Islet precursor cell (in vitro differentiated cells): ENCODE measurements at places on chromosomes 4 and X.
A peak's percentile ranks its signal among the peaks of the same experiment; 100 is the strongest.

DNA sequence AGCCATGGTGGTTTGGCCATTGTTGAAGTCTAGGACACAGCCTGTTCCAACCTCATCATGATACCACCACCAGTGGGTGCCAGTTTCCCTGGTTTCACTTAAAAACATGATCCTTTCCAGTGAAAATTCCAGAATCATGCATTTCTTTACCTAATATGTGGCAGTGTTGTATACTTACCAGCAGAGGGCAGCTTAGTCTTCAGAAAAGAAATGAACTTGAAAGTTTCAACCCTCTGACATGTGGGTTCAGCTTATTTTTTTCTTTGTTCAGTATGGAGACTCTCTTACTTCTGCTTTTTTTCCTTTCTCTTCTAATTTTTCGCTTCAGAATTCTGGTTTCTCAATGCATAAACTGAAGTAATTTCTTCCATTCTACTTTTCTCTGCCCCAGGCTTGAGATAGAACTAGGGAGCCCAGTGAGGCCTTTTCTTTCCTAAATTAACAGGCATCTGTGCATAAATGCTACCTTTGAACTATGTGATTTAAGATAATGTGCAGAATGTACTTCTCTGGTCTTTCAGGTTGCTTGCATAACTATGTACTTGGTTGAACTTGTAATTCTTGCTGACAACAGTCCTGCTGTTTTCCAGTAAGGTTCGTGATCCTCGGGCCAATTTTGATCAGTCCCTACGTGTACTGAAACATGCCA, 10.7 kb downstream of the LIAS start:
- peak; percentile 80 for DNase-seq

DNA sequence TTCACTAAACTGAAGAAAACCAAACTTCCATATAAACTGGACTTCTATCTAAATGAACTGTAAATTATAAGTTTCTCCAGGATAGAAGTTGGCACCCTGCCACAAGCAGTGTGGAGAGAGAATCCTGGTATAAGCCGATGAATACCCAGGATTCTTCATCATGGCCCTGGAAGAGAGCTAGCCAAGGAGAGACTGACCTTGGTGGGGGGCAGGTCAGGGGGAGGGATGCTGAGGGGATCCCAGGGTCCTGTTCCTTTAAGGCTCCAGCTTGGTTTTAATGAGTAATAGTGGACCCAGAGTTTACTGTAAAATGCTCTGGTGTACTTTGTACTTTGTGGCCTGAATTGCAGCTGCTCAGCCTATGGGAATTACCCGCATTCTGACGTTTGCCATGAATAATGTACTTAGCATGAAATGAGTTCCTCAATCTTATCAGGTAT, 16.9 kb downstream of the RASSF6 start:
- no peak for DNase-seq

GRCh38 chr4:54902271-54902670, 223.1 kb downstream of the KDR start:
- no peak for DNase-seq

- no peak for DNase-seq
Measured at GRCh38 chrX:123807835-123808416, 51.9 kb upstream of the XIAP start.

DNA sequence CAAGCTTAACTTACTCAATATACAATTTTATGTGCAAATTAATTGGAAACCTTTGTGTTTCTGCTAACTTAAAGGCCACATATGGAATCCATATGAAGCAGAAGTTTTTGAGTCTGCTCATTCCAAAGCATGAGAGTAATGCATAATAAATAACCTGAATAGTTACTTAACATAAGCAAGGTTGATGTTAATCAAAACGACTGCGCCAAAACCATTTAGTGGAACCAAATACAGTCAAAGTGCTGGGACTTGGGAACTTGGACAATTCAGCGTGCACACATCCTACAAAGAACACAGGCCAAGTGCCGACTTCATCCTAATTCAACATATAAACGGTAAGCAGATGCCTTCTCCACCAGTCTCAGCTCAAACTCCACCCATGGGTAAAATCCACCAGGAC, 17.0 kb downstream of the TSPAN5 start:
- no peak for DNase-seq

- peak; percentile 67 for DNase-seq
Measured at GRCh38 chrX:12901486-12901885, 4.9 kb upstream of the TLR8 start.

GRCh38 chr4:90584051-90584450, 456.9 kb downstream of the CCSER1 start:
- no peak for DNase-seq

DNA sequence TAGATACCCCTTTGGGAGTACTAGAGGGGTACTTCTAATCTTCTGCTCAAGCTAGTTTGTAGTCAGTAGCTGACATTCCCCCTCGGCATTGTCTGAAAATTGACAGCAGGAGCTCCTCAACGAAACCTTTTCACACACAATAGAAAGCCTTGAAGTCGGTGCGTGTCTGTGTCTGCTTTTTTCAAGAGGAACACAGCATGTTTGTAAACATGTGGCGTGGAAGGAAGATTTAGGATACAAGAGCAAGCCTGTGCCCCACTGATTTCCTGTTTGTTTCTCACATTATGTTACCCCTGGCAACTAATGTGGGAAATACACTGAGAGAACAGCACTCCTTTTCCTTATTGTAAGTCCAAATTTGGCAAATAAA, 252.6 kb downstream of the ANKRD50 start:
- DNase-seq = no peak

DNA sequence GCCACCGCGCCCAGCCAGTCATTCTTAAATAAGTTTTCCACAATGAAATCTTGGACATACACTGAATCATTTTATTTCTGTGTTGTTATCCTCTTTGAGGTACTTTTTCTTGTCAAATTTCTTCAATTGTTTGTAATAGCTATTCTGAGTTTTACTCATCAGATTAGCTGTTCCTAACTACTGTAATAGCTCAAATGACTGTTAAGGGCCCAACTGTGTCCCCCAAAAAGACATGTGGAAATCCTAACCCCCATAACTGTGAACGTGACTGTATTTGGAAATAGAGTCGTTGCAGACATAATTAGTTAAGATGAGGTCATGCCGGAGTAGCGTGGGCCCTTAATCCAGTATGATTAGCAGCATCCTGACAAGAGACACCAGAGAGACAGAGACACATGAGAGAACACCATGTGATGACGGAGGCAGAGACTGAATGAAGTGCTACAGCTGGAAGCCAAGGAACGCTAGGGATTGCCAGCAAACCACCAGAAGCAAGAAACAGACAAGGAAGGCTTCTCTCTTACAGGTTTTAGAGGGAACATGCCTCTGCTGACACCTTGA, 22.9 kb downstream of the ACOT9 start:
- DNase-seq = no peak

GRCh38 chr4:152591396-152591795, 55.5 kb upstream of the FBXW7 start:
- DNase-seq = peak; percentile 89

GRCh38 chr4:40335525-40335894, 377 bp downstream of the CHRNA9 start:
- DNase-seq = peak; percentile 86

DNA sequence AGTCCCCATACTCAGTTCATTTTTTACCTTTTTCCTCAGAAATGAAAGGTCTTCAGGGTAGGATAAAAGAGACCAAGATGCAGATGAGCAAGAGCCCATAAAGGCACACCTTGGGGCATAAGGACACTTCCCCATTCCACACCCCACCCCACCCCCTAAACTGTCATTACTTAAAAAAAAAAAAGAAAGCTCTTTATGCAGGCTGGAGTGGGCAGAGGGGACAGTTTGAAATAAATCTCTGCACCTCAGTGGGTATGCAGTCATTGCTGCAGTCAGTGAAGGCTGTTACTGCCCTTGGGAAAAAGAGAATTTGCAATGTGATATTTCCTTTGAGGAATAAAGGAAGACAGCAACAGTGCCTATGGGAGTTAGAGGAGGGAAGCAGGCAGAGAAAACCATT, 137.5 kb downstream of the ANK2 start:
- no peak for DNase-seq

- no peak for DNase-seq
Measured at GRCh38 chr4:65951177-65951576, 280.9 kb upstream of the EPHA5 start.

DNA sequence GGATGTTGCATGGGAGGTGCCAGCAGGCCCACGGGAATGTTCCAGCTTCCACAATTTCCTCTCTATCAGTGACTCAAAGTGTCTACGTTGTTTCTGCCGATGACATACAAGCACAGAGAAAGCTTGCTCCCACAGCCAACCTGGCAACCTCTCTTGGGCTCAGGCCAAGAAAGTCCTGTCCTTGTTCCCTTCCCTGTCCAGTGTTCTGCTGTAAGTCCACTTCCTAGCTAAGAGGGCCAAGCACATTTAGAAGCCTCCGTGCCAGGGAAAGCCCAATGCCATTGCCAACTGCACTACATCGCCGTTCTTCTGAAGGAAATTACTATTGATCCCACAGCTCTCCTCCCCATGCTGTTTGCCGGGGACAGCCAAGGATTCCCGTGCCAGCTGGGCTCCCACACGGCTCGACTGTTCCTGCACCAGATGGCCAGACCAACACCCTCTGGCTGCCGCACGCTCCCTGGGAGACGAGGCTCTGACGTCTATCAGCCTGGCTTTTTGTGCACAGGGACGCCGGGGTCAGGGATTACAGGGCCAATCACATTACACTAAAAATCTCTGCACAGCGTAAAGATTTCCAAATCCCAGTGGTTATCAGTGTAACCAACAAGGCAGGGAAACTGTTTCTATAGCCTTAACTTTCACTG, 284.0 kb downstream of the BCOR start:
- DNase-seq = no peak

GRCh38 chrX:4830880-4831557, 1117.6 kb upstream of the PRKX start:
- DNase-seq = peak; percentile 60

DNA sequence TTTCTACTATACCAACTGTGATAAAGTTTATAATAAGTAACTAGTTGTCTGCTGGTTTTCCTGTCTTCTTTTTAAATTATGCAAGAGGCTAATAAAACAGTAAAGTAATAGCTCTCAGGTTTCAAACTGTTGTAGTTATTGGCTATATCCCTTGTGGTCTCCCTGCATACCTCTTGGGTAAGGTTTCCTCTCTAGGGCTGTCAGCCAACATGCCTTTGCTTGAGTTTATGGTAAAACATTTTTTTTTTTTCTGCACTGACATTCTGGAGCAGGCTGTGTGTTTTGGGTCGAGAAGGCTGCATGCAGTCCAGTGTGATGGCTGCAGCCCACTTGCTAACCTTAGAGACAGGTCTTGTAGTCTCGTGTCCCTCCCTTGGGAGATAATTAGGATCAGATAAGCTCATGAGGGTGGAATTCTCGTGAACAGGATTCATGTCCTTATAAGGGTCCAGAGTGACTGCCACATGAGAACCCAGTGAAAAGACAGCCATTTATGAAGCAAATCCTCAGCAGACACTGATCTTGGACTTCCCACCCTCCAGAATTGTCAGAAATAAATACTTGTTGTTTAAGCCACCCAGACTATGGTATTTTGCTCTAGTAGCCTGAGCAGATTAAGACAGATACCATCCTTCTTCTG, 831.2 kb downstream of the CCSER1 start:
- peak; percentile 85 for DNase-seq

DNA sequence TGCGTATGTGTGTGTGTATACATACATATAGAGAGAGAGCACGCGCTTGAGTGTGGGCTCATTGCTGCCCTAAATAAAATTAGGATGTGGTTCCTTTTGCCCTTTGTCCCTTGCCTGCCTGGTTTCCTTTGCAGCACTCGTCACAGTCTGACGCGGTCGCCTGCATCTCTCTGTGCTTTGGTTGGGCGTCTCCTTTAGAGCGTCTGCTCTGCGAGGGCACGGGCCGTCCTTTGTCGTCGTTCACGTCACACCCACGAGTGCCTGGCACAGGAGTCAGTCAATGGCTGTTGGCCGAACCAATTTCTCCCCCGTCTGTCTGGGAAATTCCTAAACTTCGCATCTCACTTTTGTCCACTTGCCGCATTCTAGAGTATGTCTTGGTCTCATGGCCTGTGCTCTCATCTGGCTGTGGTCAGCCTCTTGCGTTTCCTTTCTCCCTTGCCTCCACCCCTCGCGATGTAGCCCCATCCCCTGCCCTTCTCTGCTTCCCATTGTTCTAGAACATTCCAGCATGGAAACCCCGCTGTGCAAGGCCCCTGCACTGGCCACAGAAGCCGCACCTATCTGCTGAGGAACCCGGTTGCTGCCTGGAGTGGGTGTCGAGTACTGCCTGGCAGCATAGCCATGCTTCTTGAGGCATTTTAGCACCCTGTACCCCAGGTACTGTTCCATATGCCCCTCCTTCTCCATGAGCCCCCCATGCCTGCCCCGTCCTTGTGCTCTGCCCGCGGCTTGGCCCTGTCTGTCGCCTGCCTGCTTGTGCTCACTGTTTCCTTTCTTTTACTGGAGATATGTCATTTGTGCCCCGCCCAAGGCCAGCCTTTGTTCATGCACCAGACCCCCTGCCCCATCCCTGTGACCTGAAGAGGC, 8.0 kb downstream of the MAEA start:
- no peak for DNase-seq

DNA sequence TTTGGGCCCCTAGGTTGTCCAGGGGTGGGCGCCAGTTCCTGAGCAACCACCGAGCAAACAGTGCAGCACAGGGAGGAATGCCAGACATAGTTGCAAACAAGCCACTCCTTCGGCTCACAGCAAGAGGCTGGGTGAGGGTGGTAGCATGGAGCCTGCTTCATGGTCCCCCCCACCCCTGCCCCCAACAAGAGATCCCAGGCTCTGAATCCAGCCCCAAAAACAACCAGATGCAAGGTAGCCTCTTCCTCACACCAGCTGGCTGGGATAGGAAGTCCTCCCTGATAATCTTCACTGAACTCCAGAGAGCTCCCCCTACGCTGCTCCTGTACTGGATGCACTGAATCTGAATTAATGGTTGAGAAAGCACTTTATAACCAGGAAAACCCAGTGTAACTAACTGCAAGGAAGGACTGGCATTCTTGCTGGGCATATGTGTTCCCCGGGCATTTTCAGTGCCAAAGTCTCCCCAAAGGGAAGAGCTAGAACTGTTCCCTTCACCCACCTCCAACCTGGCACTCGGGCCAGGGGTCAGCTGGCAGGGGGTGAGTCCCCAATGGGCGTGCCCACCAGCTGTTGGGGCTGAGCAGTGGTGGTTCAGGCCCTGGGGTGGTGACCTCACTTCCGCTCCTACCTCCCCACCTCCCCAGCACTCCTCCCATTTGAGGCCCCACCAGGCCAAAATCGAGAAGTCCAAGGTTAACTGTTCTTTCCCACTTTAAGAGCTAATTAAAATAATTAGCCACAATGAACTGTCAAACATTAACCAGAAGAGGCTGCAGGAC, 1.5 kb downstream of the ELF4 start:
- DNase-seq = no peak

GRCh38 chrX:50941638-50942037, 31.1 kb downstream of the BMP15 start:
- DNase-seq = peak; percentile 55
